ENCODE measurements at places on chromosomes 7 and 10. TPM values are rescaled to one million over a fixed set of nuclear protein-coding genes. Genes with fewer than 3 reads are reported as not detected.

The TBX20 gene
- polyA plus RNA-seq, result 0.03 TPM

The ABCC2 gene
- polyA plus RNA-seq, result 5.6 TPM

The SEMA3E gene
- 0.10 TPM for polyA plus RNA-seq

The RBM20 gene
- polyA plus RNA-seq, result 0.52 TPM

The KCND2 gene
- 0.22 TPM for polyA plus RNA-seq

The ZNF32 gene
- polyA plus RNA-seq, result 31.1 TPM

Measured in small intestine (tissue), 16 donors.